ENCODE measurements at places on chromosomes 4 and X. TPM values are rescaled to one million over a fixed set of nuclear protein-coding genes. Genes with fewer than 3 reads are reported as not detected.

GRCh38 chr4:108261026-108261425, 92.3 kb upstream of the LEF1 start:
- DNase-seq: no peak

GRCh38 chr4:114922592-114922933, 190.9 kb downstream of the NDST4 start:
- no peak for DNase-seq

- DNase-seq: peak; percentile 12
Measured at GRCh38 chr4:3767570-3768288, 1.5 kb downstream of the ADRA2C start.

DNA sequence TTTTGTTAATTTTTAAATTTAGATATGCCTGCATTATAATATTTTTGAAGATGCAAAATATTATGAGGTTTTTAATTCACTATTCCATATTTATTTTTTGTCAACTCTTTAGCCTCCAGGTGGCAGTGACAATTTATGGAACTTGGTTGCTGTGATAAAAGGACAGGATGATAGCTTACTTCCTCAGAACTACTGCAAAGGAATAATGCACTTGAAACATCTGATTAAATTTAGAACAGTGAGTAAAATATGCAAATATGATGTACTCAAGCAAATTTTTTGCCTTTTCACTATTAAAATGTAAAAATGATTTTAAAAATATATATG, 45.1 kb downstream of the SPATA4 start:
- peak; percentile 60 for DNase-seq

PLK4 gene
- total RNA-seq: 3.6 TPM

All from lung microvascular endothelial cell (primary cell).